ENCODE measurements at places on chromosomes 6 and 20.

DNA sequence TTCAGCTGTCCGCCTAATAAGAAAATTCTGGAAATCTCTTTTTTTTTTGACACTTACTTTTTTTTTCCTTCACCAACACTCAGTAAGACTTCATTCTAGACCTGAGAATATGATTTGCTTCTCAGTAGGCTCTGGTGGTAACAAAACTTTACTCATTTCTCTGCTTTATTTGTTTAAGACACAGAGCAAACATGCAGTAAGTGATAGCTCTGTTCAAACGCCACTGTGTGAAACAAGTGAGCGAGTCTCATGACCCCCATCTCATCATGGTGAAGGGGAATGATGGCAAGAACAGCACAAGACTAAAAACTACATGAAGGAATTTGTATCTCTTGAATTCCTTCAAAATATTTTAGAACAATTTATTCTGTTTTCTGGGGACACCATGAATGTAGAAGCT, 541.6 kb upstream of the POU3F2 start:
- DNase-seq, result no peak

DNA sequence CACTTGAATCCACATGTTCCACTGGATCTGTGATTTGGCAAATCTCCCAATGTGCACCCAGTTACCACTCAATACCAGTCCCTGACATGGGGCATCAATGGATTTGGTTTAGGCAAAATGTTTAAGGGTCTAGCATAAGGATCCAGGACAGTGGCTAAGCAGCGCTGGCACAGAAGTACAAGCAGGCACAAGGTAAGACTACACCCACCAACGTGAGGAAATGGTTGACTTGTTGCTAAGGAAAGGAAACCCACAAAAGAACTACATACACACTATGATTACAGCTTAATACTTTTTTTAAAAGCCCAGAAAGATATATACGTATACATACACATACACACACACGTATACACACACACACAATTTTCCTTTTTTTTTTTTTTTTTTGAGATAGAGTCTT, 79.0 kb downstream of the DNAAF9 start:
- DNase-seq, result no peak

- no peak for DNase-seq
Observed at GRCh38 chr6:111715321-111715720, 109.6 kb upstream of the TRAF3IP2 start.

GRCh38 chr20:53402233-53403005, 191.2 kb downstream of the ZNF217 start:
- no peak for DNase-seq

- no peak for DNase-seq
Observed at GRCh38 chr6:63537201-63537958, 34.9 kb upstream of the LOC128125822 start.

DNA sequence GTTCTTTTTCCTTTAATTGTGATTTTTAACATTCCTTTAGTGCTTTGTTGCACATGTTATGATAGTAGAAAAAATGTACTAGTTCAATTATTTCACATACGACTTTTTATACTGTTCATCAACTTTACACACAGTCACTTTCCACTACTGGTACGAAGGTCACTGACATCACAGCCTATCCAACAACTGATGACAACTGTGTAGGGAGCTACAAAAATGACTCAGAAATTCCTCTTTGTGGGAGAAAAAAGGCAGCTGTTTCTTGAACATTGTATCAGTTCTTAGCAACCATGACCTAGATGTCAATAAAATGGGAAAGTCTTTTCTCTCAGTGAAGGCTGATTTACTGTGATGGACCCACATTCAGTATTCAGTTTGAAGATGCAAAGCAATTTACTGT, 7.0 kb upstream of the ID4 start:
- no peak for DNase-seq

DNA sequence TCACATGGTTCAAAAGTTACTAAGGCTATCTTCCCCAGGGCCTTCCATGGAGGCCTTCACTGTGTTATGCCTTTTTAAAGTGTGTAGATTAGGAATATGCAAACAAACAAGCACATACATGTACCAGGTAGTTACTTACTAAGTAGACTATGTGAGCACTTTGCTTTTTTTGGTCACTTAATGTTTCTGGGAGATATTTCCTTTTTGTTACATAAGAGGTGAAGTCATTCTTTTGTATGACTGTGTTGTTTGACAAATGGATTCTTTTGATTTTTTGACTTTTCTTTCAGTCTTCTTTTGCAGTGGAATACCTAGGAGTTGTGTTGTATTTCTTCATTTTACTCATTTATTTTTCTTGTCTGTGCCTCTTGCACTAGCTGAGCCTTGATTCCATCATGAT, 39.6 kb upstream of the BCAS1 start:
- no peak for DNase-seq

- DNase-seq, result no peak
Observed at GRCh38 chr20:22473293-22473692, 111.1 kb downstream of the FOXA2 start.
